CD4-positive, CD25-positive, alpha-beta regulatory T cell (primary cell): ENCODE measurements at places on chromosomes 7 and 10. TPM values are rescaled to one million over a fixed set of nuclear protein-coding genes. Genes with fewer than 3 reads are reported as not detected.

FEZF1 gene
- polyA plus RNA-seq = not detected

PNLIPRP1 gene
- not detected for polyA plus RNA-seq

GDF2 gene
- not detected for polyA plus RNA-seq

LIPN gene
- polyA plus RNA-seq = 0.52 TPM

TBX20 gene
- 0.12 TPM for polyA plus RNA-seq

LSM8 gene
- 49.0 TPM for polyA plus RNA-seq

LGI1 gene
- polyA plus RNA-seq = not detected

SEC31B gene
- 1.2 TPM for polyA plus RNA-seq

PRSS37 gene
- not detected for polyA plus RNA-seq

FFAR4 gene
- not detected for polyA plus RNA-seq

BUB3 gene
- 341 TPM for polyA plus RNA-seq

PHKG1 gene
- polyA plus RNA-seq = 0.09 TPM

ADGRA1 gene
- not detected for polyA plus RNA-seq

PGAM2 gene
- not detected for polyA plus RNA-seq

ZC3HAV1L gene
- 0.86 TPM for polyA plus RNA-seq

SFRP4 gene
- not detected for polyA plus RNA-seq

SPDYE2 gene
- 0.66 TPM for polyA plus RNA-seq

DNAH11 gene
- polyA plus RNA-seq = 0.34 TPM

TBC1D12 gene
- not detected for polyA plus RNA-seq

OR2A42 gene
- polyA plus RNA-seq = not detected

MRLN gene
- not detected for polyA plus RNA-seq

DOCK4 gene
- polyA plus RNA-seq = not detected

SERPINE1 gene
- polyA plus RNA-seq = not detected

PIK3AP1 gene
- 0.92 TPM for polyA plus RNA-seq

ANKRD7 gene
- polyA plus RNA-seq = 0.36 TPM

RASSF4 gene
- polyA plus RNA-seq = 0.37 TPM

ANXA11 gene
- polyA plus RNA-seq = 253 TPM

TSPAN33 gene
- 3.2 TPM for polyA plus RNA-seq

TNRC18 gene
- polyA plus RNA-seq = 0.60 TPM

FOXK1 gene
- polyA plus RNA-seq = 4.1 TPM

SMC3 gene
- polyA plus RNA-seq = 68.3 TPM

TAS2R41 gene
- polyA plus RNA-seq = not detected

ITPRIP gene
- 11.6 TPM for polyA plus RNA-seq

BICC1 gene
- not detected for polyA plus RNA-seq

ZNF365 gene
- 6.2 TPM for polyA plus RNA-seq

MARVELD1 gene
- polyA plus RNA-seq = not detected

HDAC9 gene
- polyA plus RNA-seq = 11.8 TPM

PLAU gene
- polyA plus RNA-seq = not detected

SCIN gene
- not detected for polyA plus RNA-seq

HOXA1 gene
- polyA plus RNA-seq = 1.1 TPM

ADARB2 gene
- 0.27 TPM for polyA plus RNA-seq

NUP205 gene
- polyA plus RNA-seq = 27.3 TPM

IL2RA gene
- polyA plus RNA-seq = 195 TPM

PTPN20 gene
- polyA plus RNA-seq = 0.44 TPM
